ENCODE measurements at places on chromosomes 13 and 19.

DNA sequence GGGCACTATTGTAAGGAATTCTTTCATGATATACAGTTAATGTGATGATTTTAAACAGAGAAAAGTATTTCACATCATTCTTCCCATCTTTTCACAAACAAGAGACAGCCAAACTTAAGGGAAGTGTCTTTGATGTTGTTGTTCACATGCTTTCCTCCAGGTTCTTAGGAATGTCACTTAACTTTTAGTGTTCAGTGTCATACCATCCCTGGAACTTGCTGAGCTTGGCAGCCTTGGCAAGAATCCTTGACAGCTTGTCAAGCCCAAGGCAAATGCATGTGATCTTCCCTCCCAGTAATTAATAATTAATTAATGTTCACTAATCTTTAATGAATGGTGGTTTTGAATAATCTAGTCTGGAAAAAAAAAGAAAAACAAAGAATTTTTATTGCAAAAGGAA is 727.9 kb upstream of the PRR20A start:
- no peak for DNase-seq

GRCh38 chr19:4867534-4868285 is at the start of gene PLIN3:
Gene PLIN3, minus strand, starts transcription at chr19:4867667. Its CDS starts 6,273 bp downstream, at chr19:4861394.
- DNase-seq: peak; percentile 96

DNA sequence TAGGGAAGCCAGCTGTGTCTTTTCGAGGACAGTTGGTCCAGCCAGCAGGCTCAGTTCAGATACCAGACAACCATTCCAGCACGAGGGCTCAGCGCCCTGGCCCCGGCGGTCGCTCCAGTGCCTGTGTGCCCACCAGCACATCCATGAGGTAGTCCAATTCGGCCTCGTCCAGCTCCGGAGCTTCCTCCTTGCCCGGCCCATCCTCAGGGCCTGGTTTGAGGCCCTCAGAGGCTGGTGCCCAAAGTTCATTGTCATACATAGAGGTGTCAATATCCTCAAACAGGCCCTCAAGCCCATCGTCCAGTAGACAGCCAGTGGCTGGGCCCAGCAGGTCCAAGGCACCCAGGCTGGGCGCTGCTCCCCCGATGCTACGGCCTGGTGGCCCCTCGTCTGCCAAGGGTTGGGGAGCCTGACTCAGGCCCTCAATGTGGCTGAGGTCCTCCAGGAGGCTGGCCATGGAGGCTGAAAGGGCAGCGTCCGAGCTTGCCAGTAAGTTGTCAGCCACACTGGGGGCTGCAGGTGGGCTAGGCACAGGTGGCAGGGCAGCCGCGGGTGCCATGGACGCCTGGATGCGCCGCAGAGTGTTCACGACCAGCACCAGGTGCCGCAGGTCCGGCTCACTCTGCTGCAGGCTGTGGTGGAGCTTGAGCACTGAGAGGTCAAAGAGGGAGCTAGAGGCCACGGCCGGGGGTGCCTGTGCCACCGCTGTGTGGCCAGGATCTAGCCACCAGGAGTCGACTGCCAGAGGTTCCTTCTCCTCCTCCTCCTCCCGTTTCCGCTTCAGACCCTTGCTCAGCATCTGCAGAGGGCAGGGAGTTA is 2.8 kb downstream of the SERTAD1 start:
- no peak for DNase-seq

GRCh38 chr13:27708325-27708724 is 84.0 kb upstream of the GSX1 start:
- no peak for DNase-seq

- no peak for DNase-seq
Observed at GRCh38 chr19:15442142-15442920, 7.4 kb downstream of the WIZ start.

- no peak for DNase-seq
Observed at GRCh38 chr19:36950335-36951119, 34.4 kb downstream of the ZNF568 start.

DNA sequence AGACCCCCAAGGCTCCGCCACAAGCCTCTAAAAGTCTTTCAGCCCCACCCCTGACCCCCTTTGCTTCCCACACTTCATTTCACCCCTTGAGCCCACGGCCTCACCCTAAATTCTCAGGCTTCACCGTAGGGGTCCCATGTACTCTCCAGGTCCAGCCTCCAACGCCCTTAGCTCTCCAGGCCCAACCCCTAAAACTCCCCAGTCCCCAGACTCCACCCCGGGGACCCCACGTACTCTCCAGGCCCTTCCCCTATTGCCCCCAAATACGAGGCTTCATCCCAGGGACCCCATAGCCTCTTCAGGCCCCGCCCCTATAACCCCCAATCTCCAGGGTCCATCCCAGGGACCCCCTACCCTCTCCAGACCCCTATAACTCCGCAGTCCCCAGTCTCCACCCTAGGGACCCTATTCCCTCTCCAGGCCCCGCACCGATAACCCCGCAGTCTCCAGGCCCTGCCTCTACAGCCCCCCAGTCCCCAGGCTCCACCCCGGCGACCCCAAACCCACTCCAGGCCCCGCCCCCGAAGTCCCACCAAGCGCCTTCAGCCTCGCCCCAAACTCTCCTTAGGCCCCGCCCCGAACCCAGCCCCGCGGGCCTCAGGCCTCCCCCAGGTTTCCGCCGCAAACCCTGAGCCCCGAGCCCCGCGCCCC is 619 bp downstream of the MED16 start:
- DNase-seq: no peak

DNA sequence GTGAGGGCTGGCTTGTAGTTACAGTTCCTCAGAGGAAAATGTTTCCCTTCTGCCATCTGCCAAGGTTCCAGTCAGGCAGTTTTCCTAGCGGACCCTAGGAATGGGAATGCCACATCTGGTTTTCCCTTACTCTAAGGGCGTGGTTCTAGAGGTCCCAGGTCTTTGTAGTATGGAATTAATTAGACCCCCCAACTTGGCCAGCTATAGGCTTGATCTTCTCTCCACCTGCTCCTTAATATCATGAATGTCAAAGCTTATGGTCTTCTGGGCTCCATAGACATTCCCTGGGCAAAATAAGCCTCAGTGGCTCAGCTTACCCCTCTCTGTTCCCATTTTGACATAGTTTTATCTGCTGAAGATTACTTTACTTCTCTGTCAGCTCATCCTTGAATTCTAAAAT is 70.0 kb downstream of the ZNF568 start:
- DNase-seq: no peak
